ENCODE measurements at places on chromosomes 12 and 14. TPM values are rescaled to one million over a fixed set of nuclear protein-coding genes. Genes with fewer than 3 reads are reported as not detected.
A peak's percentile ranks its signal among the peaks of the same experiment; 100 is the strongest.

The OR10A7 gene
- total RNA-seq = not detected

The SLC11A2 gene
- 36.8 TPM for total RNA-seq

The KRT6C gene
- not detected for total RNA-seq

The MTHFD1 gene
- total RNA-seq = 112 TPM

The MSRB3 gene
- 40.0 TPM for total RNA-seq

The PRR4 gene
- 0.17 TPM for total RNA-seq

The HSP90AA1 gene
- 684 TPM for total RNA-seq

The SPIC gene
- total RNA-seq = not detected

The BCAT1 gene
- total RNA-seq = 103 TPM

The AKAP3 gene
- total RNA-seq = 0.85 TPM

The CLEC4D gene
- total RNA-seq = not detected

DNA sequence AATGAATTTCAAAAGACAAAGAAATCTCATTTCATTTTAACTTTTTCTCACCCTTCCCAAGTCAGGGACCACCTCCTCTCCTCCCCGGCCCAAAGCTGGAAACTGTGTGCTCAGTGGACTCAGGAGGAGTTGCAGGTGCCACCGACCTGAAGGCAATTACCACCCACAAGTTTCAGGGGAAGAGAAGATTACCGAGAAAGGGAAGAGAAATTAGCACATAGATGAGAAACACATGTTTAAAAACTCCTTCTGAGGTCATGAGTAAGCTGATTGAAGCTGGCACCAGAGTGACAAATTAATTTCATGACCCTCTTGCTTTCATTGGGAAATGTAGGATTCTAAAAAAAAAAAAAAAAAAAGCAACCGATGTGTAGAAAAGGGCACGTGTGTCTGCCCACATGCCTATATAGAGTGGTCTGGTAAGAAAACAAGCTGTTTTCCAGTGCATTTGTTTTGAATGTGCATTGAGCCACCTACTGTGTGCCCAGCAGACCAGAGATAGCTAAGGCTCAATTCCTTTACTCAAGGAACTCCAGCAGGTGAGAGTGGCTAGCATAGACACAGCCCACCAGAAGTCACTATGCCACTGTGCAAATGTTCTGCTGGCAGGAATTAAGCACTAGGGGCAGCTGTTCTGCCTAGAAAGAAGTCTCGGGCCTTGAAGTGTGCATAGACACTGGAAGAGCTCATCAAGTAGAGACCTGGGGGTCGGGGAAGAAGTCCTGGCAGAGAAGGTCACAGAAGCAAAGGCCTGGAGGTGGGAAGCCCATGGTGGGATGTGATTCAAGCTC lies 30.5 kb downstream of the DPF3 start:
- DNase-seq = no peak

DNA sequence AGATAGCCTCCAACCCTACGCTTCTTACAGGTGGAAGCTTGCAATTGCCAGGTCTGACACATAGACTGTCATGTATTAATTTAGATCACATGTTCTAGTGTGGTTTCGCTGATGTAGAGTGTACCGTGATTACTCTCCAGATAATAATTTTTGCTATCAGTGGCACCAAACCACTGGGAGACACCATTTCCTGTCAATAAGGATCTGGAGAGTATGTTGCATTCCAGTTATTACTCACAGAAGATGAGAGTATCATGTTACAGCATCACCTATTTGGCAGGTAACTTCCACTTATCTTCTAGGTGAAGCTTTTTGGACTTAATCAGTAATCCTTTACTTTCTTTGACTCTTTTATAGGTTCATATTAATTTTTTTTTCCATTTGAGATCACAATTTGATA lies 147.2 kb downstream of the HELB start:
- DNase-seq = no peak

DNA sequence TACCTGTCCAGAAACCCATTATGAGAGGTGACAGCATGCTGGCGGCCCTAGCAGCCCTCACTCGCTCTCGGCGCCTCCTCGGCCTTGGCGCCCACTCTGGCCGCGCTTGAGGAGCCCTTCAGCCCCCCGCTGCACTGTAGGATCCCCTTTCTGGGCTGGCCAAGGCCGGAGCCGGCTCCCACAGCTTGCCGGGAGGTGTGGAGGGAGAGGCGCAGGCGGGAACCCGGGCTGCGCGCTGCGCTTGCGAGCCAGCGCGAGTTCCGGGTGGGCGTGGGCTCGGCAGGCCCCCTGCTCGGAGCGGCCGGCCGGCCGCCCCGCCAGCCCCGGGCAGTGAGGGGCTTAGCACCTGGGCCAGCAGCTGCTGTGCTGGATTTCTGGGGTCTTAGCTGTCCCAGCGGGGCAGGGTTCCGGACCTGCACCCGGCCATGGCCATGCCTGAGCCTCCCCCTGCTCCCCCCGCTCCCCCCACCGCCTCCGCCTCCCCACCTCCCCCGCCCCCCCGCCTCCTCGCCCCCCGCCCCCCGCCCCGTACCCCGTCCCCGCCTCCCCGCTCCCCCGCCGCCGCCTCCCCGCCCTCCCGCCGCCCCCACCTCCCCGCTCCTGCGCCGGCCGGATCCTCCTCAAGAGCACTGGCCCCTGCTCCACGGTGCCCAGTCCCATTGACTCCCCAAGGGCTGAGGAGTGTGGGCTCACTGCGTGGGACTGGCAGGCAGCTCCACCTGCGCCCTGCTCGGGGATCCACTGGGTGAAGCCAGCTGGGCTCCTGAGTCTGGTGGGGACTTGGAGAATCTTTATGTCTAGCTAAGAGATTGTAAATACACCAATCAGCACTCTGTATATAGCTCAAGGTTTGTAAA lies 163.1 kb downstream of the KLHL28 start:
- DNase-seq = no peak

GRCh38 chr12:114547636-114548035 lies 136.3 kb downstream of the TBX3 start:
- no peak for DNase-seq

DNA sequence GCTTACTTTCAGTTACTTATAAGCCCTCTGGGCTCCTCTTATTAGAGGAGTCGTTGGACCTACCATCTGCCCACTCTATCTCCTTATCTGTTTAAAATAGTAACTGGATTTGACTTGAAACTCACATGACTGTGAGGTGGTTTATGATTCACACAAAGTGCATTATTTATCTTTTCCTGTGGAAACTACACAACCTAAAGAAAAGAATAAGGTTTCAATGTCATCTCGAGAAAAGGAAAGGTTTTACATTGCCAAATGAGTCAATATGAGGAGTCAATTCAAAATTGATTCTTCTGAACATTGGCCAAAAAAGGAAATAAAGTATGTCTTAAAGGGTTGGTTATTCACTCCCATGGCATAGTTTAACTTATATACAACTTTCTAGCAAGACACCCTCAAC lies 225.0 kb upstream of the G2E3 start:
- peak; percentile 2 for DNase-seq

GRCh38 chr14:92534932-92535643 lies 21.5 kb downstream of the RIN3 start:
- DNase-seq = no peak

- peak; percentile 37 for DNase-seq
Measured at GRCh38 chr12:103841690-103842584, 903 bp upstream of the NT5DC3 start.

DNA sequence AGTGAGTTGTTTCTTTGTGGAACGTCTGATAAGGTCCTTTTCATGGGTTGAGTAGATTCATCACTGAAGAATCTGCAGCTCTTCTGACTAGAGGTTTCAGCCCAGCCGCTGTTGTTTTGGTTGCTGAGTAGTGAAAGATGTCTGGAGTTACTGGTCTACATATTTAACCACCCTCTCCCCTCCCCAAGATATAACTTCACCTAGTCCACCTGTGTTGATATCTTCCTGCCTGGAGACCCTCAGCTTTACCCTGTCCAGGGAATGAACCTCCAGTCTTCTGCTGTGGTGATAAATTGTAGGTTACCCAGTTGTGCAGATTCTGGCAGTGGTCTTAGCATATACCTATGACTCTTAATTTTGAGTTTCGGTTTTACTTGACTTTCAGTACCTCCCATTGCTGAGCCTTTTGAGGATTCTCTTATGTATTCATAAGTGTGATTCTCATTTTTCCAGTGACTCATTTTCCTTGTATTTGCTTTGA lies 62.9 kb downstream of the CCDC91 start:
- no peak for DNase-seq

DNA sequence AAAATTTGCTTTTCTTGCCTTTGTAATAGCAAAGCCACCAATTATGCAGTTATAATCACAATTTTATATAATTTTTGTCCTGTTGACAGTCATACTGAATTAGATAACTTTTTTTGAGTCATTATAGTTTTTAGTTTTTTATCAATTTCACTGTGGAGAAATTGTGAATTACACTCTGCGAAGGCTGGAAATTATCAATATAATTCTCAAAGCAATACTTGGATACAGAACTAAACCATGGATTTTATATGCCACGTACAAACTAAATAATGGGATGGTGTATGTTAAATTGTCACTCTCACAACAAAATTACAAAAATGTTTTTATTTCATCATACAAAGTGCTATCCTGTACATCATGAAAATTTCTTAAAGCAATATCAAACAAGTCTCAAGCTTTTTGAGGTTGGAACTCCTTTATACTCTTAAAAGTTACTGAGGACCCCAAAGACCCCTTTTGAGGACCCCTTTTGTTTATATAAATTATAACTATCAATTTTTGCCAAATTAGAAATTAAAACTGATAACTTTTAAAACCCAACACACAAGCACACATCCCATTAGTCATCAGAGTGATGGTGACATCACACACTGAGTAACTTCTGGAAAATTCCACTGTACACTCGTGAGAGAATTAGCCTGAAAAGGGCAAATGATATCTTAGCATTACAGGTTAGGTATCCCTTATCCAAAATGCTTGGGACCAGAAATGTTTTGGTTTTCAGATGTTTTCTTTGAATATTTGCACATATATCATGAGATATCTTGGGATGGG lies 19.8 kb upstream of the AQP2 start:
- peak; percentile 63 for DNase-seq

DNA sequence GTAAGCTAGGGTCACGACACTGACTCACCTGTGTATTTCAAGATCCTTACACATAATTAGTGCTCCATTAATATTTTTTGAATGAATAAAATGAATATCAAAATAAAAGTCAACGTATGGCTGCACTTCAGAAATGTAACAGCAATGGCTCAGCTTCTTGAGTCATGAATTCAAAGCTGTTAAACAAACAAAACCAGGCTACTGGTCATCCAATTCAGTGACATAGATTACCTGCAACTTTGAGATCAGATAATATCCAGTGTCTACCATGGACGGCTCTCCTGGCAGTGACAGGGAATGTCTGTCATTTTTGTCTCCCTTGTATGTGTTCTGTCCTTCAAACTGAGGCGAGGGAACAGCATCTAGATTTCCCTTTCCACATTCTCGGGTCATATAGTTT lies 225.6 kb downstream of the EFCAB11 start:
- DNase-seq = no peak

DNA sequence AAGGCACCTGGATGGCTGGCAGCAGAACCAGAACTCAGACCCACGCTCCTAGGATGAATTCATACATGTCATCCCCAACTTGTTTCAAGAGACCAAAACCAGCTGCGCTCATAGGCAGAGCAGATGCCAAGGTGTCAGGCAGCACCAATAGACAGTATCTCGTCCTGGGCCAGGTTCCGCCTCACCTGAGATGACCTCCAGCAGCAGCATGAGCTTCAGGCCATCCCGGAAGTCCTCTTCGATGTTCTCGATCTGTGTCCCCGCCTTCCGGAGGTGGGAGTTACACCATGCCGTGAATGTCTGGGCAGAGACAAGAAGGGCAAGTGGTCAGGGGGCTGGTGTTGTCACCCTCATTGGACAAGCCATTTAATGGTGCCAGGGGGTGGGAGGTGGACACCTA lies 53.7 kb downstream of the ACTN1 start:
- DNase-seq = no peak

DNA sequence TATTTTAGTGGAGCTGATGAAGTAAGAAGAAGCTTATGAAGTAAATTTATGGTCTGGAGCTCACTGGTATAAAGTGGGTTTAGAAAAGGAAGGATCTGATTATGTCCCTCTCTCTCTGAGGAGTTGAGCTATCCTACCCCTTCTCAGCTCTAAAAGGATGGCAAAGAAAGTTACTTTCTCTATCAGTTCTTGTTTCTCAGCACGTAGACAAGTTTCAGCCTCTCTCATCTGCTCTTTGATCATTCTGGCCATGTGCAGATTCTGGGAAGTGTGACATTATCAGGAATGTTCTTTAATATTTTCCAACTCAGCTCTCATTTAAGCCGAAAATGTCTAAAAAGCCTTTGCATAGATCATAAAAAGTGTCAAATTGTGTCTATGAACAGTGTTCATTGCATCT lies 5.8 kb upstream of the EGLN3 start:
- DNase-seq = no peak

GRCh38 chr14:103126873-103127304 lies 3.6 kb downstream of the TNFAIP2 start:
- no peak for DNase-seq

DNA sequence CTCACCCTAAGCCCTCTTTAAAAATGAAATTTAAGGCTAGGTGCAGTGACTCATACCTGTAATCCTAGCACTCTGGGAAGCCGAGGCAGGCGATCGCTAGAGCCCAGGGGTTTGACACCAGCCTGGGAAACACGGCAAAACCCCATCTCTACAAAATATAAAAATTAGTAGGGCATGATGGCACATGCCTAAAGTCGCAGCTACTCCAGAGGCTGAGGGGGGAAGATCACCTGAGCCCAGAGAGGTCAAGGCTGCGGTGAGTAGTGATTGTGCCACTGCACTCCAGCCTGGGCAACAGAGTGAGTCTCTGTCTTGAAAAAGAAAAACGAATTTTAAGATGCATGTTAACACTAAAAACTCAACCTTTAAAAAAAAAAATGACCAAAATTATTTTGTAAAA lies 12.7 kb downstream of the GNPNAT1 start:
- DNase-seq = no peak

DNA sequence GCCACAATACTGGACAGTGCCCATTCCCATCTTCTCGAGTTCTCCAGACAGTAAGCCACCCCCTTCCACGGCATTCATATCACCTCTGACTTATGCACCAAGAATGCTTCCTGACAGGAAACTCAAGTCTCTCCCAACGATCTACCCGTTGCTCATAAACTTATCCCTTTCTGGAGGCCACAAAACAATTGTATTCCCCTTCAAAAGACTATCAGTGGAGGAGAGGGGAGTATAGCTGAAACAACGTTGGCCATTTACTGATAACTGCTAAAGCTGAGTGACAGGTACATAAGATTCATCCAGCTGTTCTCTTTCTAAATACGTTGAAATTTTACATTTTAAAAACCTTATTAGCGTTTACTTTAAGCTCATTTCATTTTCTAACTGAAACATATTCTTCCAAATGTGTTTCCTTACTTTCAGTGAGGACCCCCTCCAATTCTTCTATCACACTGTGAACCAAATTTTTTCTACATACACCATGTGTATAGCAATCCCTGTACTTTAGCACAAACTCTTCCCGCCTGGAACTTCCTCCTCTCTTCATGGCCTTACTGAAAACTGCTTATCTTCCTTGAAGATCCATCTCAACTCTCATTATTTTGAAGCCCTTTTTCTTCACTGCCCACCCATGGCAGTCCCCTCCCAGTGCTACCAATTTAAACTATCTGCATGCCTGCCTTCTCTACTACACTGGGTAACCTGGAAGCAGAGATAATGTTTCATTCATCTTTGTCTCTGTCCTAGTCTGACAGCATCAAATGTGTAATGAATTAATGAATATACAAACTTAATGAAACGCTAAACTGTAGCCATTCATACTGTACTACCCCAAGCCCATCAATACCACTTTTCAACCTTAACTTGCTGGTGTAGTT lies 28.8 kb downstream of the ATXN2 start:
- DNase-seq = peak; percentile 85

GRCh38 chr14:91088585-91089235 lies 25.2 kb upstream of the DGLUCY start:
- no peak for DNase-seq
